CD4-positive, alpha-beta T cell (primary cell): ENCODE measurements at places on chromosomes 4 and X. TPM values are rescaled to one million over a fixed set of nuclear protein-coding genes. Genes with fewer than 3 reads are reported as not detected.

The ERVMER34-1 gene
- total RNA-seq, result not detected

The P2RY8 gene
- total RNA-seq, result 139 TPM

GRCh38 chrX:41563876-41564275, 116.7 kb downstream of the NYX start:
- H3K4me3 ChIP-seq, result no peak overlapping the region
- no peak overlapping the region for H3K27ac ChIP-seq
- peaks cover 5% of the 10 kb centered on the region for H3K36me3 ChIP-seq
- DNase-seq, result no peak
- no peaks in the 10 kb centered on the region for H3K27me3 ChIP-seq

The TMSB15C gene
- total RNA-seq, result 4.1 TPM

The PPARGC1A gene
- total RNA-seq, result not detected
